ENCODE measurements at places on chromosomes 3 and 15.

GRCh38 chr3:149080011-149080698 is 6.2 kb downstream of the HLTF start:
- DNase-seq = no peak

DNA sequence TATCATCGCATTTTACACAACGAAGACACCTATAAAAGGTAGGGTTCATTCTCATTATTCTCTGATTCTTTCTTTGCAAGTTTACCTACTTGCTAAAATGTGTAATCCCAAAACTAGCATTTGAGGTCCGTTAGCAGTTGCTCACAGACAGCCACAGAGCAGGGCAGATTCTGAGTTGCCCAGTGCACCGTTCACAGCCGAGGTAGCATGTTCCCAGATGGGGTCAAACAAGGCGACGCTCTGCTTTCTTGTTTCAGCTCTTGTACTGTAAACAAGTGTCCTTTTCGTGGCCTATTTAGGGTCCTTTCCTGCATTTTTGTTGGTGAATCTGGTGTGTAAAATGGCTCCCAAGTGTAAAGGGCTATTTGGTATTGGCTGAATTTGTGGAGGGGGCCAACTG is 3.1 kb downstream of the PPP1R2 start:
- no peak for DNase-seq

DNA sequence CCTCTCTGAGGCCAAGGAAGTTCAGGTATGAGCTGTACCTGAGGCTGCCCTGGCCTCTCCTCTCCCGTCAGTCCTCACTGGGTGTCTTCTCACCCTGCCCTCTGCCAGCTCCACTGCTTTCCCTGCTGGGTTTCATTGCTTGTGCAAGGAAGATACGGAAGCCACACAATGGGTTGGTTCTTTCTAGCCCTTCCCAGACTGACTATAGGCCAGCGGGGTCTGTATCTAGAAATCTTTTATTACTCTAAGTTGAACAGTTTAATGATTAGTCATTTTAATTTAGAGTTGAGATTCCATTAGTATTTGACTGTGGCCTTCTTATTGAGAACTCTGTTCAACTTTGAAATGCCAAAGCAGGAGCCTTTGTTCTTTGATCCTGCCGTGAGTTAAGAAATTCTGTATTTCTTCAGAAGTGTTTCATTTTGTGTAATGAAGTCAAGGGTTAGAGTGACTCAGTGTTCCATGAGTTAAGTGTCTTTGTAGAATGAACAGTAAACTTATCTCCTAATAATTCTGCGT is 16.2 kb downstream of the C3orf62 start:
- no peak for DNase-seq

GRCh38 chr15:73955861-73956742 is 29.8 kb downstream of the LOXL1 start:
- no peak for DNase-seq

GRCh38 chr3:141353652-141354495 is 14.4 kb upstream of the ZBTB38 start:
- DNase-seq = no peak

DNA sequence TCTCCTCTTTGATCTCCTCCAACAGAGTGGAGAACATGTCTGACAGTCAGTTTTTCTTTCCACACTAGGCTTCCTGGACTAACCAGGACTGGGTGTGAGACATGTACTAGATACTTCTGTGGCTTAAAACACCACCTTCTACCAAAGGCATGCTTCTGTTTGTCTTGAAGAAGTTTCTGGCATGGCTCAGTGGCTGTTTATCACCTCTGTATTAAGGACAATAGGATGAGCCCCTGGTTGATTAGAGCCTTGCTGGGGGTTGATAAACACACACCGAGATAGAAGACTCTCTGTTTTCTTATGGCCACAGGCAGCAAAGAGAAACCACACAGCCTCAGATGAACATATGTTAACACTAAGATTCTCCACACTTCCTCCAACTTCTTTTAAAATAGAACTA is 40.5 kb downstream of the SV2B start:
- DNase-seq = no peak

DNA sequence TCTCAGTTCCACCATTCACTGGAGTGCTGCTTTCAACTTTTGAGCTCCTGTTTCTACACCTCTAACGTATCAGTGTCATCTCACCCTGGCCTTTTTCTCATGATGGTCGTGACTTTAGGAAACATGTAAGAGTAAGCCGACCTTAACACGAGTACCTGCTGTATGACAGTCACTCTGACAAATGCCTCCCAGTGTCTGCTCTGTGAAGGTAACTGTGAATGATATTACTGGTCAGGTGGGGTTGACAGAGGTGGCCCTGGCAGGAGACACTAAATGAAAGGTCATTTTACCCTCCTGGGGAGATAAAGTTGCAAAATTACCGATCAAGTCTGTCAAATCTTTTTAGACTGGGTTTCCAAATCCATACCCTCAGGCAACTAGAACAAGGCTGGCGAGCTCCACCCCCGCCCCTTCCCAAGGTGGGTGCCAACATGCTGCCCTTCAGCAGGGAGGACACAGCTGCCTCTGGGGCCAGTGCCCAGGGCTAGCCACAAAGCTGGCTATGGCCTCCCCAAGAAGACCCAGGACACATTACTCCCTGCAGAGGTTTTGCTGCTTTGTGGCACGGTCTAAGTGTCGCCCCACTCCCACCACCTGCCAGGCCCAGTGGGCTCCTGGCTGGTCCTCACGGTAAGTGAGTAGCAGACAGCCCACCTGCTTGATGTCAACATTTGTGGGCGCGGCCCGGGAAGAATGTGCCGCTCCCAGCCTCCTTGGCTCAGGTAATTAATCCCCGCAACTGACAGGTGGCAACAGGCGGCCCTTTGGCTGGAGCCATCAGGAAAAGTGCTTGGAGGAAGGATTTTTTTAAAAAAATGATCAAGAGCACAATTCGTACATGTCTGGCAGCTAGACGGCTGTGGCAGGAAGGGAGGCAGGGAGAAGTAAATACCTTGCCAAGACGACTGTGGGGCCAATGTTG is 211.8 kb downstream of the TP63 start:
- DNase-seq = no peak

DNA sequence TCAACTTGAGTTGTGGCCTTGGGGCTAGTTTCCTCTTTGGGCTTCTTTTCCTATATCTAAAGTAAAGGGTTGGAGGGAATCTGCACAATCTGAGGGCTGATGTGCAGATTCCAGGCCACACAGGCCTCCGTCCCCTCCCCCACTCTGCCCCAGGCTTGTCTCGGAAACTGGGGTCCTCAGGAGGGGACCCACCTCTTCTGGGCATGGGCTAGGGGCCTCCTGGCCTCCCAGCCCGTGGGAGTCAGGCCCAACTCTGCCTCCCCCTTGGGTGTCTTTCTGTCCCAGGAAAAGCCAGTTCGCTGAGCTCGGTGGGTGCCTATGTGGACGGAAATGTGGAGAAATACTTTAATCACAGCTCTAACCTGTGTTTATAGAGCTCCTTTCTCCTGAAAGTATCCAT is 4.8 kb downstream of the SMAD6 start:
- DNase-seq = no peak

DNA sequence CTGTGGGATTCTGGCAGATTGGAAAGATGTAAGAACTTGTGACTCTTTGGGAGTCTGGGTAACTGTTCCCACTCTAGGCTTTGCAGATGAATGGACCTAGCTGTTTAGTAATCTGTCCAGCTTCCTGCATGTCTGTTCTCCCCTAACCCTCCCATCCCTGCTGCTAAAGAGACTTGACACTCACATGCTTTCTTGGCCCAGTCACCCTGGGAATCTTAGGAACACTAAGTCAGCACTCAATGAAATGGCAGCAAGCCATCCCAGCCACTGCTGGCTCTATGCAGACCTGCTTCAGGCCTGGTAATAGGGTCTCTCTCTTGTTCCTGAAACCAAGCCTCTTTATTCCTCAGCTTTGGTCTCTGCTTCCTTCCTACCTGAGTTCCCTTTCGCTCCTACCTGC is 63.7 kb upstream of the THSD4 start:
- no peak for DNase-seq

- DNase-seq = no peak
Observed at GRCh38 chr15:55737373-55737772, 5.6 kb downstream of the PRTG start.

GRCh38 chr3:134938029-134938525 is 143.0 kb downstream of the EPHB1 start:
- DNase-seq = no peak

- no peak for DNase-seq
Observed at GRCh38 chr15:27576576-27576975, 522.5 kb downstream of the OCA2 start.

- no peak for DNase-seq
Observed at GRCh38 chr3:11074451-11074850, 79.8 kb upstream of the HRH1 start.

DNA sequence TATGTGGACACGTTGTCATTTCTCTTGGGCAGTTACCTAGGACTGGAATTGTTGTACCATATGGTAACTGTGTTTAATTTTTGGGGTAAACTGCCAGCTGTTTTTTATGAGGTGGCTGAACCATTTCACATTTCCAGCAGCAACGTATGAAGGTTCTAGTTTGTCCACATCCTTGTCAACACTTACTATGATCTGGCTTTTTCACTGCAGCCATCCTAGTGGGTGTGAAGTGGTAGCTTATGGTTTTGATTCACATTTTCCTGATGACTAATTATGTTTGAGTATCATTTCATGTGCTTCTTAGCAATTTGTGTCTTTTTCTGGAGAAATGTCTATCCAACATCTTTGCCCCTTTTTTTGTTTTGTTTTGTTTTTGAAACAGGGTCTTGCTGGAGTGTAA is 96.2 kb downstream of the VGLL4 start:
- no peak for DNase-seq

DNA sequence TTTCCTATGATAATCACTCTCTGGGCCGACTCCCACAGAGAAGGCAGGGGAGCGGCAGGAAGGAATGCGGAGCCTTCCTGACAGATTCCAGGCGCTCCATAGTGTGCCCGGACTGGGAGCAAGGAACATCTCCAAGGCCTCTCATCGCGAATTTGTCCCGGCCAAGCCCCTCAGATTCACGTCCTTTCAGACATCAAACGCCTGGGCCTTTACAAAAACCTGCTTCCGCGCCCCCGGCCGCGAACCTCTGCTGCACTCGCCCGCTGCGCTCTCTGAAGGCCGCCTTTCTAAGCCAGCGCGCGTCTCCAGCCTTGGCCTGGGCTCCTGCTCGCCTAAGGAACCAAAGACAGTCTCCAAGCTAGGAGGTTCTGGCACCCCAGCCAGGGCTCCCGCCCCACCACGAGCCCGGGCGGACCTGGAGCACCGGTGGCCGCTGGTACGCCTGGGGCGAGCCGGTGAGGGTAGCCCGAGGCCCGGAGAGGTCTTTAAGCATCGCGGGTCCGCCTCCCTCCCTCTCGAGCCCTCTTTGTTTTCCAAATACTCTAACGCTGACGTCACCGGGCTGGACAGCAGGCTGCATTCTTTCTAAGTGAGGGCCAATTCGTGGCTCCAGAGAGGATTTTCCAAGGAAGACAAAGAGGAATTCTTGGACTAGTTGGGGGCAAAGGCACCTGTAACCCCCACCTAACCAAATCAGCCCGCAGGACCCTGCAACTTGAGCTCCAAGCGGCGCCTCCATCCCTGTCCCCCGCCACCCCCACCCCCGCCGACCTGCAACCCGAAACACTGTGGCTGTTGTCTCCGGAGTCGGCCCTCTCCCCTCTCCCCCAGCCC is 759 bp downstream of the AMOTL2 start:
- no peak for DNase-seq

- DNase-seq = no peak
Observed at GRCh38 chr3:153925841-153926514, 195.2 kb upstream of the ARHGEF26 start.

DNA sequence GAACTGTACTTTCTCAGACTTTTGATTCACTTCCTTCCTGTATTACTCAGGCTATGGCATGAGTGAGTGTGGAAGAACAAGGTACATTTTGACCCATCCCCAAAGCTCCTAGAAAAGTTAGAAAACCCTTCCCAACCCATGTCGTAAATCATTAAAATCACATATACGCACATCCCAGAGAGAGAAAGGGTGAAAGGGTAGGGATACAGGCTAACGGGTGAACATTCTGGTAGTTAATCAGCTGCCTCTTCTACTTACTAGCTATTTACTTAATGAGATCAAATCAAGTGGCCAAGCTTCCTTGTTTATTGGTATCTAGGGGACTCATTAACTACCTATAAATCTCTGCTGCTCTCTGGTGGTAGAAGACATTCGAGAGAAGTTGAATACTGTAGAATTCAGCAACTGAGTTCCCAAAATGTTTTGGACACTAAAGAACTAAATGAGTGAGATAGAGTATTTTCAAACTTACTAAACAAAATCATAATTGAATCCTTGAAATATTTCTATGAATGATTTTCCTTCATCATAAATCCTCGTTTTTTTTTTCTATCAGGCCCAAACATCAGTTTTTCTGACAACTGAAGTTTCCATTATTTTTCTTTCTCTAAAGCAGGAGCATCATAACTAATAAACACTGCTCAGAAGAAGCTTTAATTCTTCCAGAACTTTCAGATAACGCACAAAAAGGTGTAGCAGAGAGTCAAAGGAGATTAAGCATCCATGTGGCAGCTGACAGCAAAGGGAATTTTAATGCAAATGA is 124.2 kb downstream of the IMPG2 start:
- no peak for DNase-seq

DNA sequence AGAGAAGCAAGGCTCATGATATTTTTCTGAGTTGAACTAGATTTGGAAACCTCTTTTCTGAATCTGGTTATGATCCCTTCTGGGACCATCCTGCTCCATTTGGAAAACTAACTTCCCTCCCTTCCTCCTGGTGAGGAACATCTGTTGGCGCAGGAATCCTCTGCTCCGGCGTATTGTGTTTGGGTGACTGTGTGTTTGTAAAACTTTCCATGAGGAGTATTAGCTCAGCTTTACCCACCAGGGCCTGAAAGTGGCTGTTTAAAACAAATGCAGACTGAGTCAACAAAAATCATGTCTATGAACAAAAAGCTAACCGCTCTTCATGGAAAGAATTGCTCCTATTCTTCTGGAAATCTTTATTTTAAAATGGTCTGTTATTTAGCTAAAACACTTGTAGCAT is 17.7 kb downstream of the STARD9 start:
- DNase-seq = no peak

- DNase-seq = no peak
Observed at GRCh38 chr15:99565049-99565298, 810 bp upstream of the MEF2A start.

DNA sequence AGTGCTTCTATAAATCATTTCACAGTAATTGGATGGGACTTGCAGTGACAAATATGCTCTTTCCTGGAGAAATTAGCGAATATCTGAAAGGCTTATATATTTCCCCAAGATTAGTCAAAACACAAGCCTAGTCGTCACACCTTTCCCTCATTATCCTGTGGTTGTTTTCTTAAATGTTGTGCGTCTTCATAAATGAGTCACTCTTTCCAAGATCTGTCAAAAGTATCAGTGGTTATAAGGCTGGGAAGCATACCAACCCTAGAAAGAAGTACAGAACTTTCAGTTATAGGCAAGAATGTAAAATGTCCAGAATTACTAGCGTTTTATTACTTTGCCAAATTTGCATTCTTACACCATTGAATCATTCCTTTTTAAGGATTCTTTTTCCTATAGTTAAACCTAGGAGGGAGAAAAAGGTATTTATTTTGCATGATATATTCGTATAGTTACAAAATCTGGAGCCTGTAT is 33.6 kb downstream of the TMEM212 start:
- no peak for DNase-seq

GRCh38 chr3:135982404-135982761 is 16.9 kb downstream of the PPP2R3A start:
- DNase-seq = no peak

Data from stimulated activated CD4-positive, alpha-beta T cell treated with anti-CD3 and anti-CD28 coated beads, Interleukin-15, amount 100 ng/mL, for 1 hour (primary cell).